CD4-positive, alpha-beta T cell treated with Interleukin-2 at 100 ng/mL for 4 hours (primary cell): ENCODE measurements at places on chromosomes 1 and 21.

- peak; percentile 84 for DNase-seq
These were observed 45.8 kb upstream of the DMRTB1 start for GRCh38 chr1:53413175-53414001.

- DNase-seq: no peak
These were observed 49.6 kb downstream of the RUNX1 start for GRCh38 chr21:34999397-34999941.

DNA sequence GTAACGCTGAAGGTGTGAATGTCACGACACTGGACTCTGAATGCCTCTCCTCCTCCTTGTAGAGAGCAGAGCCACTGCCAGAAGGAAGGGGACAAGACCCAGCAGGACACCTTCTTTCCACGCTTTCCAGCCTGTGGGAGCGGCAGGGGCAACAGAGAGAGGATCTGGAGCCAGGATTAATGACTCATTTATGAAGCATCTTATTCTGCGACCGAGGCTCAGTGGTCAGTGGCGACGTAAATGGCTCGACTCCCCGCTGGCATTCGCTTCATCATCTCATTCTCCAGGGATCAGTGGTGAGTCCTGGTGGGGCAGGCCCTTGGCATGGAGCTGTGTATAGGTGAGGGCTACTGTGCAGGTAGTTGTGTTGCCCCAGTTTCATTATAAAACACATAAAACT lies 4.6 kb downstream of the SLC37A1 start:
- no peak for DNase-seq

GRCh38 chr1:73782901-73783300 lies 415.1 kb downstream of the LRRIQ3 start:
- no peak for DNase-seq

DNA sequence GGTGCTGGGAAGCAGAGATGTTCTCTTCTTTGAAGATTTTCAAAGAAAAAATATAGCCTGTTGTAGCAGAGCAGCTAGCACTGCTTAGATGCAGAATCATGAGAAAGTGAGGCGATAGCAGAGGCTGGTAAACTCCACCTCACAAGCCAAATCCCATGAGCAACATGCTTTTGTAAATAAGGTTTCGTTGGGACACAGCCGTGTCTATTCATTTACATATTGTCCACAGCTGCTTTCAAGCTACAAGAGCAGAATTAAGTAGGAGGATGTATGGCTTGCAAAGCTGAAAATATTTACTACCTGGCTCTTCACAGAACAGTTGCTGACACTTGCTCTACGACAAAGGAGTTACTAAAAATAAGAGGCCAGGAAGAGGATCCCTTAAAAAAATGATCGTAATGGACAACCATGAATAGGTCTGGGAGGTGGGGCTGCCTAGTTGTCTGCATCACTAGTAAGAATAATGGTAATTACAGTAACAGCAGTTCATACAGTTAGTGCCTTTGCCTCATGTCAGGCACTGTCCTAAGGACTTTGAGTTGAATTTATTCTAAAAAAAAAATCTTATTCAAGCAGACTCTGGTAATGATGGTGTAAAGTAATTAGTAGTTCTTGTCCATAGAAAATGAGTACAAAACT lies 622.0 kb downstream of the KIF26B start:
- no peak for DNase-seq

GRCh38 chr21:35036465-35037383 lies 12.4 kb downstream of the RUNX1 start:
- DNase-seq: no peak

DNA sequence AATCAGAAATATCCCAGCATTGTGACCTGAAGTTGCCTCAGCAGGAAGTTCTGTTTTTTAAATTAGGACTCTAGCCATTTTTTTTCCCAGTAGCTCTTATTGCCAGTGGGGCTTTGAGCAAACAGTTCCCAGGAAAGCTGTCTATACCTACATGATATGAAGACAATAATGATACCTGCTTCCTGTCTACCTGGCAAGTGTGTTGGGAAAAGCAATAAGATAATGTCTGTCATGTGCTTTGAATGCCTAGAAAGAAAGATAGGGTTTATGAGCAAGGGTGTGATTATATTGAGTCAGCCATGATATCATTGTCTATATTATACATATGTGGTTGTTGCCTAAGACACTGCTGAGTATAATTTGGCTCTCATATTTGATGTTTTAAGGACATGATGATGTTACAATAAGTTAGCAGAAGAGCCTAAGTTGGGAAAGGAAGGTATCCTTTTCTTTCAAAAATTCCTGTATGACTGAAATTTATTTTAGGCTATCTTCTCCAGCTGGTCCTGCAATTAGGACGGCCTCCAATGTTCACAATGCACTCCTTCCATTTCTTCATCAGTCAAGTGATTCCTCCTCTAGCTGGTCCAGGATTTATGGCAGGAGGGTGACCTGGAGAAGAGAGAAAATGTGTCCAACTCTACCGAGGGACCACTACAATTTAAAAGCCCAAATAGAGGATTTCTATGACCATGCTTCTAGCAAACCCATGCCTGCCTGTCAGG lies 99.6 kb upstream of the CDC42BPA start:
- DNase-seq: no peak

DNA sequence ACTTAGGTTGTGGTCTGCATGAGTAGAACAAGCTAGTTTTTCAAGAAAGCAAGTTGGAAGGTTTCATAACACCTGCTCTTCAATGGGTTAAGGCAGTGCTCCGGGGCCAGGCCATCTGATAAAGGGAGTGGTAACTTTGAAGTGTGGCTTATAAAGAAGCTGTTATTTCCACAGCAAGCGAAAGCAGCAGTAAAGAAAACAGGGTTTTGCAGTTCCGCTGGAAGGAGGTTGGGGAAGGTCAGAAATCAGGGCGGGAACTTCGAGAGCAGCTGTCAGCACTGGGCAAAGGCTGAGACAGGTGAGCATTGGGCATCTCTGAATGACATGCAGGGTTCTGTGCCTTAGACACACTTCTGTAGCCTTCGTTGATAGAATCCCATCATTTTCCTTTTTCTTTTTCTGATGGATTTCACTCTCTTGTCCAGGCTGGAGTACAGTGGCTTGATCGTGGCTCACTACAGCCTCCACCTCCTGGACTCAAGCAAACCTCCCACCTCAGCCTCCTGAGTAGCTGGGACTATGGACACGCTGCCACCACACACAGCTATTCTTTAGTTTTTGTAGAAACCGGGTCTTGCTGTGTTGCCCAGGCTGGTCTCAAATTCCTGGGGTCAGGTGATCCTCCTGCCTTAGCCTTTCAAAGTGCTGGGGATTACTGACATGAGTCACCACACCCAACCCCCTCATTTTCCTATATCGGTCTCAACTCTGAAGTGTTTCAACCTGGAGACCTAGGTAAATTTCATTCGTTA lies 20.5 kb downstream of the TMEM51 start:
- DNase-seq: no peak

- no peak for DNase-seq
These were observed 6.9 kb downstream of the WNT9A start for GRCh38 chr1:227940791-227941241.

GRCh38 chr1:35499231-35499630 lies 58.0 kb downstream of the KIAA0319L start:
- DNase-seq: no peak

DNA sequence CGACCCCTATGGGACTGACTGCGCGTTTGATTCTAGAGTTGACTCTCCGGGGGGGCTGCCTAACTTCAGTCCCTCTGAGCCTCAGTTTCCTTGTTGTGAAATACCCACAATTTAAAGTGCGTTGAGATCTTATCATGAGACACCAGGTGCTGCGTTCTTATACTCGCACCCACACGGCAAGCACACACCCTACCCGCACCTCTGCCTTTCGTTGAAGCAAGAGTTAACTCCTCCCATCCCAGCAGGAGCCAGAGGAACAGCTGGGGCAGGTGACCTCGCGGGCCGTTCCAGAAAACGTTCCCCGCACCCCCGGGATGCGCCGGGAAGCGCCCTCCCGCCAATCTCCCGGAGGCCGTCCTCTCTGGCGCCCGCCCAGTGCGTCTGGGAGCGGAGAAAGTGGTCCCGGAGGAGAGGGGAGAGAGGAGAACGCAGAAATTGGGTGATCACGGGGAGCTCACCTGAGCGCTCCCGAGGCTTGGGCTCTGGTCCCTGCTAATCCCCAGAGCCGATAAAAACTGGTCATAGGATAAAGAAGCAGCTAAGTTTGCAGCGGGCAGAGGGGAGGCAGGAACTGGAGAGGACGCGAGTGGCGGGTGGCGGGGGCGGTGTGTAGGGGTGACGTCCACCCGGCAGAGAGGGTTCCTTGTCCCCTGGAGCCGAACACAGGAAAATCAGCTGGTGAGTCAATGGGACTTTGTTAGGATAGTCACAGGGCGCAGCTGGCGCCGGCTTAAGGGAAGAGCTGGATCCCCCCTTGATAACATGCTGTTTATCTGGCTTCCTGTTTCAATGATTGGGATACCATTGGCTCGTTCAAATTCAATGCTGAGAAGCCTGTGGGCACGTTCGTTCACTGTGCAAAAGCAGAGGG lies 869 bp downstream of the NAV1 start:
- no peak for DNase-seq

DNA sequence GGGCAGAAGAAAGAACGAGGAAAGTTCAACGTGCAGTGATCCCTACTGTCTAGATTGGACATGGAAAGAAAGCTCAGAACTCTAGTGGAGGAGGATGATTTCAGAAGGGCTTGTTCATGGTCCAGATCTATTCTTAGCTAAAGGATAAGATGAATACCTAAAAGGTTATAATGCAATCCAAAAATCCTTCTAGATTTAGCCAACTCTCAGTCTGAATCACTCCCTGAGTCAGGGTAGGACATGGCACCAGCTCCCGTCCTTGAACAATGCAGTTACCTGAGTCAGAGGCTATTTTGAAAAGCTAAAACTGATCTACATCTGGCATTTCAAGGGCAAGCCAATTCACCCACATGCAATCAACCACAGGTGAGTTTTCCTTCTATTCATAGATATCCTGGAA lies 38.8 kb upstream of the HIVEP3 start:
- no peak for DNase-seq

DNA sequence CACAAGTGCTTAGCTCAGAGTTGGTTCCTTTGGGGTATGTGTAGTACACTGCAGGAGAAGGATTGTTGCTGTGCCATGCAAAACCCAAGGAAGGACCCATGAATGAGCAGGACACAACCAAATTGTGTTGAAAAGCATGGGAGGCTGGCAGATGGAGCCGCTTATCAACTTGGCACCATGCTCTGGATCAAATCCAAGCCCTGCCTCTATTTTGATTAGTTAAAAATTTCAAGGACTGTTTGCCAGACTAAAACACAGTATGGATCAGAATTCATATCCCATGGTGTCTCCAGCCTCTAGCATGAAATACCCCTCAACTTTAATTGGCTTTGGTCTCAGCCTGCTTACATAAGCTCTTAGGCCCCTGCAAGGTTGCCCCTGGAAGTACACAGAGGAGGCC lies 27.8 kb downstream of the CCDC185 start:
- DNase-seq: no peak

DNA sequence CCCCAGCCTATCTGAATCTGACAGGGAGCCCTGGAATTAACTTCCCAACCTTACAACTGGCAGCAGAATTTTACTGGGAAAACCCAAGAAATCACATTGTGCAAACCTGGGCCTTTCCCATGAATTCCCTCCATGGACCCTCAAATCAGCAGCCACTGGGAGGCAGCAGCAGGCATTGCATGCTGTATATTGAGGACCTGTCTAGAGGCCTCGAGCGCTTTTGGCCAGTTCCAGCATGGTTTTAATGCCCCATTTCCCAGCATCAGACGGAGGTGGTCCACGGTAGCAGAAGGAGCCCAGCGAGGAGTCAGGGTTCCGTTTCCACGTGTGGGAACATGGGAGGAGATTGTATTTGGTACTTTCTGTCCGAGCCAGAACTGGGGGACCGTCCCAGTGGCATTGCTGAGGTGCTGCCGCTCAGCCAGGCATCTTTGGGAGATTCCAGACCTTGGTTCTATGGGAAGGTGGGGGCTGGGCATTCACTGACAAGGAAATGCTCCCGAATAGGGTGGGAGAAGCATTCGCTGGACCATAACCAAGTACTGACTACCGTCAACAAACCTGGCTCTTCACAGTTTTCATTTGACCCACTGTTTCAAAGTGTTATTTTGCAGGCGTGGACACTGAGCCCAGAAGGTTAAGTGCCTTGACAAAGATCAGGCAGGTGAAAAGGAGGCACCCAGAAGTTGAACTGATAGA lies 15.9 kb downstream of the BMP8A start:
- no peak for DNase-seq

DNA sequence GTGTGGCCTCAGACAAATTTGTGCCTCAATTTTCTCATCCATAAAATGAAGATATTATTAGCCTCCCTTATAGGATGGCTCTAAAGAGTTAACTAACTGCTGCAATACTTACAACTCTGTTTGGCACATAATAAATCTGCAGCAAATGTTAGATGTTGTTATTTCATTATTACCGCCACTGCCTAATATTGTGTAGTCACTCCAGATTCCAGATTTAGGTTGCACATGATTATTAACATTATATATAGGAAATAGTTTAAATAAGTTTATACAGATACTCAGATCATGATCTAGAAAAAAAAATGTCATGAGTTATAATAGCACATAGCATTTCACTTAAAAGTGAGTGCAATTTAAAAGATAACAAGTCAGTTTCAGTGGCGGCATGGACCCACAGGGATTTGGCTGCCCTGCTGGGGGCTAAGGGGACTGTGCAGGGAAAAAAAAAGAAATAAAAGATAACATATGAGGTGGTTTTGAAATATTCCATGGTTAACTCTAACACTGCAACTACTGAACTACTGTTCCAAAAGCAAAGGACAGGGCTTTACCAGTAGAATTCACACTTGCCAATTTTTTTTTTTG lies 170.4 kb downstream of the TGFBR3 start:
- no peak for DNase-seq

DNA sequence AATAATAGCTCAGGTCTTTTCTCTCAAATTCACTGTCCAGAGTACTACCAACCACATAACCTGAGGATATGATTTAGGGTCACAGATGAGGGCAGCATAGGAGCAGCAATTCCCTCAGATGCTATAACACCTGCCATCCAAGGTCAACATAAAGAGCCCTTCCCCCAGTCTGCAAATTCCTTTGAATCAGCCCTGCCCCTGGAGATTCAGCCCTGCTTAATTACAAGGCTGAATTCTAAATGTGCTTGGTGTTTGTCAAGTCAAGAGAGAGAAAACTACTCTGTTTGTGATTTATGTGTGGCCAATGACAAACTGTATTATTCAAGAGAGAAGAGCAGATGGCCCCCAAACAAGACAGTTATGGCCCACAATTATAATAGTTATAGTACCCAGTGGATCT lies 195.7 kb upstream of the ADGRL2 start:
- no peak for DNase-seq

DNA sequence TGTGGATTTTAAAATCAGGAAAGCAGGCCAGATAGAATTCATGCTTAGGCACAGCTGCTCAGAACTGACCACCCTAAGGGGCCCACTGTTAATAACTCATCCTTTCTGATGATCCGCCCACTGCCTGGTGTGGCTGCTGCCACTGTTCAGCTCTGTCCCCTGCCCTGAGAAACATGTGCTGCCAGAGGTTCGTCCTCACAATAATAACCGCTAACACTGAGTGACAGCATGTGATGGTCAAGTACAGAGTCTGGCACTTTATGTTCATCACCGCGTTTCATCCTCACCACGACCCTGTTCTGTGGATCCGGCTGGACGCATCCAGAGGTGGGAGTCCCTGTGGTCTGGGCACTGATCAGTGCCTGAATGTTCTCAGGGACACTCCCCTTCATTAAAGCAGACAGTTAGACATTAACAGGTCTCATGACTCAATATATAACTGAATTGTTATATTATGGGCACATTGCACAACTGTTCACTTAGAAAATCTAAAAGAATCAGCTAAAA lies 108.6 kb downstream of the SIM2 start:
- DNase-seq: no peak

- DNase-seq: no peak
These were observed 60.0 kb downstream of the FAM163A start for GRCh38 chr1:179803104-179803503.
